ENCODE measurements at places on chromosomes 5 and 9.

GRCh38 chr5:929596-929995 lies 36.9 kb downstream of the TRIP13 start:
- DNase-seq = no peak

DNA sequence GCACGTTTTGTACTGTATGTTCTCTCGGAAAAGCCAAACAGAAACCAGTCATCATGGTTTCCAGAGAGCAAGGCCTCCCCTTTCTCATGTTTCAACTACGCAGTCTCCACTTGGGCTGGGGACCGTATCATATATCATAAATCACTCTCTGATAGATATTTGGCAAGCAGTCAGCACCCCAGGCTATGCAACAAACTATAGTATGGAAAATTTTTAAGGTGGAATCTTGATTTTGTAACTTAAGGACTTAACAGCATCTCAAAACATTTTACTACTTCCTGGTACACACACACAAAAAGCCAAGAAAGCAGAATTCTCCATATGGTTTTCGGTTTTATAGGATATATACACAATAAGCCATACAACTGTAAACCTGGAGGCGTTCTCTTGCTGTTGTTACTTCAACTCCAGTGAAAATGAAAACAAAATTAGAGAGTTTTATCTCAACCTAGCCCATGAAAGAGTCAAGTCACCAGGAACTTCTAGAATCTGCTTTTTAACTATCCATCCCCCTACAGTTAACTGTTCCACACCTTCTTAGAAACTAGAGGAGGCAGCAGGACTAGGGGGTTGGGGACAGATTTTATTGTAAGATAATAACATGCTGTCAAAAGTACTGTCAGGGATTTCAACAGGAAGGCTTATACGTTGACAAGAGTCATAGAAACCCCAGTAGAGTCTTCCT lies 283.4 kb downstream of the NFIB start:
- DNase-seq = no peak

- DNase-seq = no peak
Measured at GRCh38 chr9:133280392-133280791, 5.4 kb upstream of the ABO start.

GRCh38 chr5:43336159-43336558 lies 22.9 kb upstream of the HMGCS1 start:
- DNase-seq = no peak

DNA sequence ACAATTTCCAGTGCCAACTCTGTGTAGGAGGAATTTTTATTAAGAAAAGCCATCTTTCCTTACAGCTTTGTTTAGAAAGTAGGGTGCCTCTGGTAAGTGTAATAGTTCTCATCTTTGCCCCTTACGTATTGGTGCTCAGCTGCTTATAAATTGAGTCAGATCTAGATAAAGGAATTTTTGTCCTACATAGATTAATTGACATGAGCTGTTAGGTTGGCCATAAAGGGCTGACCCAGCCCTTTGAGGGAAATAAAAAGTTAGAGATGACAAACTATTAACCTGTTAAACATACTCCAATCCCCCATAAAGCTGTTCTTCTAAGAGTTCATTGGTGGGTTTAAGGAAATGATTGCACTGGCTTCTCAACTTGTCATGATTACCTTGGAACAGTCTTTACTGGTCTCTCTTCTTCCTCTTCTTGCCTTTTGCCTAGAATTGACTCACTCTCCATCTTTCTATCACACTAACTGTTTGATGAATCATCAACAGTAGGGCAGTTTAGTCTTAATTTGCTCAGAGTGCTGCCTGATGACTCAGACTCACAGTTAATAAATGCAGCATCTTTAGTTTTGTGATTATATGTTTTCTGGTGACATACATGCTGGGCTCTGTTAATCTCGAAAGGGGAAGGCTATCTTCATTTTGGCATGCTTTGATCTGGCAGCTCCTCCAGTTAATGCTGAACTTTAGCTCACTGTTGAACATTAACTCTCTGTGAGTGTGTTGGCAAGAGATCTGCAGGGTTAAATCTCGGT lies 51.7 kb downstream of the ARHGAP26 start:
- no peak for DNase-seq

DNA sequence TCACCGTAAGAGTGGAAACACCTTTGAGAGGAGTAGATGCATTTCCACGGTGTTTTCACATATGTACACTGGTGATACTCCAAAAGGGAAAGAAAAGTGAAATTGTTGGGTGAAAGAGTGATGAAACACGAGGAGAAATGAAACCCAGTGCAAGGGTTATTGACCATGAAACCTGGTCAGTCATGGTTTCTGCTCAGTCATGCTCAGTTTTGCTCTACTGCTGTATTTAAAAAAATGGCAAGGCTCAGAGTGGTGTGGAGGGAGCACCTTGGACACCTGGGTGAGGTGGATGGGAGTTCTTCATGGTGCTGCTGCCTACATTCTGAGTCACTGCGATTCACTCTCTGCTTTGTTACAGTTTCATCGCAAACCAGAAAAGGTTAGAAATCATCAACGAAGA lies 32.3 kb downstream of the NTRK2 start:
- no peak for DNase-seq

- no peak for DNase-seq
Measured at GRCh38 chr5:50292735-50293394, 148.2 kb downstream of the EMB start.

GRCh38 chr9:72041775-72042194 lies 18.6 kb downstream of the C9orf57 start:
- no peak for DNase-seq

GRCh38 chr9:76785501-76785900 lies 21.3 kb downstream of the PCA3 start:
- DNase-seq = no peak

GRCh38 chr5:33883482-33883881 lies 8.3 kb downstream of the ADAMTS12 start:
- DNase-seq = no peak

DNA sequence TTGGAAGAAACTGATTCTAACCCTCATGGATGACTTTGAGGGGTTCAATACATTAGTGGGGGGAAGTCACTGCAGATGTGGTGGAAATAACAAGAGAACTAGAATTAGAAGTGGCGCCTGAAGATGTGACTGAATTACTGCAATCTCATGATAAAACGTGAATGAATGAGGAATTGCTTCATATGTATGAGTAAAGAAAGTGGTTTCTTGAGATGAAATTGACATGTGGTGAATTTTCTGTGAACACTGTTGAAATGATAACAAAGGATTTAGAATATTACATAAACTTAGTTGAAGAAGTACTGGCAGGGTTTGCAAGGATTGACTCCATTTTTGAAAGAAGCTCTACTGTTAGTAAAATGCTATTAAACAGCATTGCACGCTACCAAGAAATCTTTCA lies 113.0 kb downstream of the UGCG start:
- DNase-seq = no peak

- DNase-seq = no peak
Measured at GRCh38 chr9:479971-480350, 265.3 kb downstream of the DOCK8 start.

GRCh38 chr5:150587856-150588595 lies 52.4 kb upstream of the SYNPO start:
- no peak for DNase-seq

- no peak for DNase-seq
Measured at GRCh38 chr5:150138551-150139265, 16.9 kb downstream of the PDGFRB start.

DNA sequence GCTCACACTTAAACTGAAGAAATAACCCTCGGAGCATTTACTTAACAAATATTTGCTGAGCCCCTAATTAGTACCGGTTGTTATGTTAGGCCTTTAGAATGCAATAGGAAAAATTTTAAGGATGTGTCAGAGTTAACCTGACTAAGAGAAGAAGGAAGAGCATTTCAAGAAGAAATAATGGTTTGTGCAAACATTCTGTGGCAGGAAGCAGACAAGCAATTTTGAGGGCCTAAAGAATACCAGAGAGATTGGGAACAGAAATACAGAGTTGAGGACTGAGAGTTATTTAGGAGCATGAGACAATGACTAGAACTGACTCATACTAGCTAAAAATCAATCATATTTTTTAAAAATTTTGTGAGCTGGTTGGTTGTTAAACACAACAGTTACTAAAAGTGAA lies 218.8 kb downstream of the PRR16 start:
- DNase-seq = no peak

DNA sequence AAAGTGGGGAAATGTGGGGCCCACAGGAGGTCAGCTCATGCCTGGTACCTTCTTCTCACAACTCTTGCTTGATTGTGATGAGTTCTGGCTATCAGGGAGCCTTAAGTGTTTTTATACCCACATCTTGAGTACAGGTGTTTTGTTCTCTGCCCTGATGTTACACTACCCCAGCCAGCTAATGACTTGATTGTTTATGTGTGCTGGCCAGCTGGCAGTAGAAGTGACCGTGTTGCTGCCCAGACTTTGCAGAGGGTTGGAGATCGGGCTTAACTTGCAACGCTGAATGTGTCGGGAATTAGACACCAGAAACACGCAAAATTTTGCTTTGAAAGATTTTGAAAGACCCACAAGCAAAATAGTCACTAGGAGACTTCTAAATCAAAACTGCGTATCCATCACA lies 16.9 kb upstream of the ZDHHC11B start:
- DNase-seq = no peak

- no peak for DNase-seq
Measured at GRCh38 chr5:146185161-146185560, 2.7 kb upstream of the LARS1 start.

DNA sequence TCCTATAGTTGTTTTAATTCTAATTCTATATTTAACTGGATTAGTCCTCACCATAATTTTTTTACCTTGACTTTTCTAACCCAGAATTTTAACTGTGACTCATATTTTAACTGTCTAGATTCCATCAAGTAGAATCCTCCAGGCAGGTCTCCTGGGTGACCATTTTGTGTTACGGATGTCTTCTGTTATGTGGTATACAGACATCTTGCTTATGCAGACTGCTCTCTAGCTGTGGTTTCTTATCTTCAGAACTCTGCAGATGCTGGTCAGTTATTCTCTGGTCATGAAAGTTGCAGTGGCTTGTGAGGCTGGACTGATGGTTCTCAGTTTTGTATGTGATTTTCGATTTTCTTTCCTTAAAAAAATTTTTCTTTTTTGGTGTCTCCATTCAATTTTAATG lies 139.4 kb downstream of the ATG10 start:
- DNase-seq = no peak

DNA sequence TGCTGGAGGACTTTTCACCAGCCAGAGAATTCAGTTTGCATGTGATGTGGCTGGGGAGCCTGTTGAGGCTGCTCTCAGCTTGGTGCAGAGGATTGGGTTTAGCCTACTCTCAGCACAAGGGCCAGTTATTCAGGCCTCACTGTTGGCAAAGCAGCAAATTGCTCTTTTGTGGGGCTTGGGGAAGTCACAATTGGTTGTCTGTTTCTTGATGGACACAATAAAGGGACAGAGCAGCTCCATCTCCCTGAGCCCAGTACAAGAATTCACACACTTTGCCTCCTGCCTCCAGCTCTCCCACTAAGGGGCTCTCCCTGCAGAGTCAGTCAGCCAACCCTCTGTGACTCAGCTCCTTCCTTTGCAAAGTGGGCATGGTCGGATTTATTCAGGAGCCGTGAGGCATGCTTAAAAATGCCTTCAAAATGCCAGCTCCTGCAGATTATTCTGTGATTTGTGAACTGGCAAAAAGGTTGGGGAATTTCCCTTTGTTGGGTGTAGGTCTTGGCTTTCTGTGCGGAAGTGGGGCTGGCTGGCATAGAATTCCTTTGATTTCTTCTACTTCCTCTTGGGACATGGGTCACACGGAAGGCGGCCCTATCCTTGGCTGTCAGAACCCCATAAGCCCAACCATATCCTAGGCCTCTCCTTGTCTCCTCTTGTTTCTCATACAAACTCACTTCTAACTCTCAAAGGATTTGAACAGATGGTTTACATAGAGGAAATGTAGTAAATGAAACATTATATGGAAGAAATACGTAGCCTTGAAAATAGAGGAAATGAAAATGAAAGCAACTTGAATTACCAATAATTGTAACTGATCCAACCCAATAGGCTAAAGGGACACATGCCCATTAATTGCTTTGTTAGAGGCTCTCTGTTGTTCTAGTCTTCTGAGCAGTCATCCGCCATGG lies 118.7 kb upstream of the CD180 start:
- no peak for DNase-seq

- no peak for DNase-seq
Measured at GRCh38 chr9:68472119-68472518, 68.6 kb downstream of the TMEM252 start.

DNA sequence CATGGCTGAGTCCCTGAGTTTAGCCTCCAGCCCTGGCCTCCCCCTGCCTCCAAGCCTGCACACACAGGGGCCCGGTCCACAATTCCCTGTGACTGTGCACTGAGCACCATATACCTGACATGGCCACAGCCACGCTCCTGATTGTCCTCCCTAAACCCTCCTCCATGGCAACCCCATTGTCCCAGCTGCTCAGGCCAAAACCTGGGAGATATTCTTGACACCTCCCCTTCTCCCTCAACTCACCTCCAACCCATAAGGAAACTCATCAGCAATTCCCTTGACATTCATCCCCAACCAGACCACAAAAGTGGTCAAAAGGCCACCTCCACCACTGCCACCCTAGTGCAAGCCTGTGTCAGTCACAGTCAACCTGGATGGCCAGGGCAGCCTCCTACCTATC lies 107.5 kb upstream of the MVB12B start:
- no peak for DNase-seq

- no peak for DNase-seq
Measured at GRCh38 chr5:180811623-180812124, 9.1 kb upstream of the MGAT1 start.

- no peak for DNase-seq
Measured at GRCh38 chr5:108379722-108380530, 2.0 kb downstream of the FBXL17 start.

DNA sequence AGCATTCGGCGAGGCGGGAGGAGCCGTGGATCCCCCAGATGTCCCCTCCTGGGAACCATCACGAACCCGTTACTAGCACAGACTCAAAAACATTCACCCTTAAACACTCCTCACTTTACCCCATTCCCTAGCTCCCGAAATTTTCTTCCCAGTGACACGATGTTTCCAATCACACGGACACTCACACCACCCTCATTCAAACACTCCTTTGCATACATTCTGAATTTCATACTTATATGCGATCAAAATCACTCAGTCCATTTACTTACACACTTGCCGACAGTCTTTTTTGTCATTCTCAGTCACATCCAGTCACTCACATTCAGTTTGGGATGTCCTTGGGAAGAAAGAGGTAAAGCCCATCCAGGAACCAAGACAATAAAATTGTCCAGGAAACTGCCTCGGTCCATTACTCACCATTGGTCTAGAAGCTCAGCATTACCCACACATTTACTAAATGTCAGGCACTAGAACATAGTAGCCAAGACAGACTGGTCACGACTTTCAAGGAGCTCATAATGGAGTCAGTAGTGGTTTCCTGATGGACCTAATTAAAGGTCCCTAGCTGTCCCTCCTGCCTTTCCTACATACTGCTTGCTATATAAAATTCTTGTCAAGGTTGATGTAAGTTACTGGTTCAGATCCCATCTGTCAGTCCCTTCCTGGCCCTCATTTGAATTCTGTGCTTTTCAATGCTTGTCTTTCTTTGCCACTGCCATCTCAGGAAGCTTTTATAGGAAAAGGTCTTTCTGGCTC lies 574 bp downstream of the SLC35A4 start:
- DNase-seq = no peak

DNA sequence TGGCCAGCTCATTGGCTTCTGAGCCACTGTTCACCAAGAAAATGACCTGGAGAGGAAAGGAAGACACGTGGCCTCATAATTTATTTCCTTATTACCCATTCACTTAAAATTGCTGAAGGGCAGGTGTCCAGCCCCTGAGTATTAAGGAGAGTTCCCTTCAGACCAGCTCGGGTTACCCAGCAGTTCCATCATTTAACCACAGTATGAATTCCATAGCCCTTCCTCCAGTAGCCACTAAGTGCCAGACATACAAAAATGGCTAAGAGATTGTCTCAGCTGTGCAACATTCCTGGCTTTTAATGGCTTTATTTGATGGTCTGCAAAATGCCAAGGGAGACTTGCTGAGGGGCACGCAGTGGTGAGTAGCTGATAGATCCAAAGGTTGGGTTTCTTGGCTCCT lies 12.5 kb downstream of the AGXT2 start:
- no peak for DNase-seq

Data from stimulated activated CD8-positive, alpha-beta memory T cell treated with anti-CD3 and anti-CD28 coated beads, Interleukin-2, amount 100 ng/mL, for 1 hour (primary cell).